ENCODE measurements at places on chromosomes 3 and 15. TPM values are rescaled to one million over a fixed set of nuclear protein-coding genes. Genes with fewer than 3 reads are reported as not detected.

C3orf70 gene
- 0.03 TPM for total RNA-seq

GOLGA8O gene
- total RNA-seq: 0.17 TPM

TERB2 gene
- total RNA-seq: not detected

VIPR1 gene
- total RNA-seq: 1.7 TPM

CEP19 gene
- total RNA-seq: 2.9 TPM

CILP gene
- 0.41 TPM for total RNA-seq

EFHB gene
- total RNA-seq: 1.0 TPM

XYLB gene
- total RNA-seq: 4.9 TPM

PSTPIP1 gene
- not detected for total RNA-seq

PROS1 gene
- total RNA-seq: 13.8 TPM

DGKG gene
- 7.0 TPM for total RNA-seq

SMCO1 gene
- total RNA-seq: not detected

CFAP100 gene
- not detected for total RNA-seq

FETUB gene
- total RNA-seq: 0.12 TPM

PDCD7 gene
- total RNA-seq: 27.0 TPM

GNAT1 gene
- not detected for total RNA-seq

KAT2B gene
- total RNA-seq: 5.9 TPM

PLEKHO2 gene
- total RNA-seq: 6.9 TPM

CYP1A2 gene
- not detected for total RNA-seq

PATL2 gene
- 0.16 TPM for total RNA-seq

CYP8B1 gene
- total RNA-seq: not detected
